ENCODE measurements at places on chromosomes 5 and 9.

GRCh38 chr5:74587300-74587699 lies 53.2 kb downstream of the ENC1 start:
- no peak for DNase-seq

GRCh38 chr5:173855162-173855994 lies 32.8 kb upstream of the CPEB4 start:
- DNase-seq: no peak

GRCh38 chr9:125428060-125428901 lies 166.7 kb downstream of the GAPVD1 start:
- no peak for DNase-seq

DNA sequence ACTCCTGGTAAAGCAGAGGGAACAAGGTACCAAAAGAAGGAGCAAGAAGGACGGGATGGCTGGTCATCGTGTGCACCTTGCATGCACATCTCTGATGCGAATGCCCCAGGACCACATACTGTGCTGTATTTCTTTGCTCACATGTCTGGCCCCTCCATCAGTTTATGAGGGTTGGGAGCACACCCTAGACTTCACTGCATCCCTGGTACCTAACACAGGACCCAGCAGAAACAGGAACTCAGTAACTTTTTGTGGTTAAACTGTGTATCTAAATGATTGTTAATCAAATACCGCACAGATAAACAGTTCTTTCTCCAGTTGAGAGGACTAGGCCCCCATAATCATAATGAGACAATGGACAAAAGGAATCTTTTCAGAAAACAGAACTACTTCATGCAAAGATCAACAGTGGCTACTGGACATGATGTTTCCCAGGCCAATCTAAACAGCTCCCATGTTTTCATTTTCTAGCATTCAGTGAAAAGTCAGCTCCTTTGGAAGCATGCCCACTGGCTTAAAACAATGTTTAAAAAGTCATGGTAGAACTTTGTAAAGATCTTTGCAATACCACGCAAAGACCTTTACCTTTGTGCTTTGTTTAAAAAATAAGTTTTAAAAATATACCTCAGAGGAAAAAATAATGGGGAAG lies 55.5 kb upstream of the IFNK start:
- DNase-seq: no peak

- no peak for DNase-seq
Observed at GRCh38 chr9:92589923-92590322, 54.1 kb upstream of the ECM2 start.

- DNase-seq: no peak
Observed at GRCh38 chr5:92849756-92850155, 731.3 kb downstream of the NR2F1-AS1 start.

- DNase-seq: no peak
Observed at GRCh38 chr5:10734037-10734709, 26.9 kb downstream of the DAP start.

DNA sequence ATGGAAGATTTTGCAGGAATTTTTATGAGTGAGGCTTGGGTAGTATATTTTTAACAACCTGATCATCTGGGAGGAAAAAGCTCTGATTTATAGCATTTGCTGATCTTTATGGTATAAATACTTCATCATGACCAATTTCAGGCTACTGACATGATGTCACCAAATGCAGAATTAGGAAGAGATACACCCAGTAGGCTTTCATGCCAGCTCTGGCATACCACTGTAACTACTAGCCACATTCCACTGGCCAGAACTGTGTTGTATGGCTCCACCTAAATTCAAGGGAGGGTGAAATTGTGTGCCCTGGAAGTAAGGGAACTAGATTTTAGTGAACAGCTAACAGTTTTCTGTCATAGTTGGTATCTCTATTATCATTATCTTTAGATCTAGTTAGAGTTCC lies 17.6 kb downstream of the AP3S1 start:
- no peak for DNase-seq

DNA sequence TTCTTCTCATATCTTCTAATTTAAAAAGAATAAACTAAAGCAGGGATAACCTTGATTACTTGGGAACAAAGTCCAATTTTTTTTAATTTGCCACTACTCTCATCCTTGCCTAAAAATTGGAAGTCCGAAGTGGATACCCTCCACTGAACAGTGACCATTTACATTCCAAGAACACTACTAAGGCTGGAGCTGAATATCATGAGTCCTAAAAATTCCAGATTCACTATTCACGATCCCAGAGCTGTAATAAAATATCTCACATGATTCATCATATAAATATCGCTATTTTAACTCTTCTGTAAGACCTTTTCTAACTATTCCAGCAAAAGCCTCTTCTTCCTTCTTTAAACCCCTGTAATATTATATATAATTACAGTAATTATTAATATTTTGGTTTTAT lies 57.4 kb downstream of the ATPSCKMT start:
- no peak for DNase-seq

GRCh38 chr5:179261301-179262125 lies 83.7 kb downstream of the ADAMTS2 start:
- no peak for DNase-seq

DNA sequence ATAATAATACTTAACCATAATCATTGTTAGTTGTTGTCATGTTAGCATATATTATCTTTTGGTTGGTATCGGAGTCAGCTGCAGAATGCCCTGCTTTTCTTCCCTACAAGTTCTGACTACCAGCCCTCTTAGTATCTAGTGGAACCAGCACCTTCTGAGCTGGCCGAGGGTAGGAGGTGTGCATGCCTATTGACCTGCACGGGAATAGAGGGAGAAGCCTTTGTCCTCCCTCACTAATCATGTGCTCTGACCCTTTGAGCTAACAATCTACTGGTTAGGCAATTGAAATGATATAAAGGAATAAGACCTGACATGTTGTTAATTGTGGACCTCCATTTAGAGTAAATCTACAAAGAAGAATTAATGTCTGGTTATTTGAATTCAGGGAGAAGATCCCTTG lies 4.1 kb downstream of the PCSK5 start:
- DNase-seq: no peak

DNA sequence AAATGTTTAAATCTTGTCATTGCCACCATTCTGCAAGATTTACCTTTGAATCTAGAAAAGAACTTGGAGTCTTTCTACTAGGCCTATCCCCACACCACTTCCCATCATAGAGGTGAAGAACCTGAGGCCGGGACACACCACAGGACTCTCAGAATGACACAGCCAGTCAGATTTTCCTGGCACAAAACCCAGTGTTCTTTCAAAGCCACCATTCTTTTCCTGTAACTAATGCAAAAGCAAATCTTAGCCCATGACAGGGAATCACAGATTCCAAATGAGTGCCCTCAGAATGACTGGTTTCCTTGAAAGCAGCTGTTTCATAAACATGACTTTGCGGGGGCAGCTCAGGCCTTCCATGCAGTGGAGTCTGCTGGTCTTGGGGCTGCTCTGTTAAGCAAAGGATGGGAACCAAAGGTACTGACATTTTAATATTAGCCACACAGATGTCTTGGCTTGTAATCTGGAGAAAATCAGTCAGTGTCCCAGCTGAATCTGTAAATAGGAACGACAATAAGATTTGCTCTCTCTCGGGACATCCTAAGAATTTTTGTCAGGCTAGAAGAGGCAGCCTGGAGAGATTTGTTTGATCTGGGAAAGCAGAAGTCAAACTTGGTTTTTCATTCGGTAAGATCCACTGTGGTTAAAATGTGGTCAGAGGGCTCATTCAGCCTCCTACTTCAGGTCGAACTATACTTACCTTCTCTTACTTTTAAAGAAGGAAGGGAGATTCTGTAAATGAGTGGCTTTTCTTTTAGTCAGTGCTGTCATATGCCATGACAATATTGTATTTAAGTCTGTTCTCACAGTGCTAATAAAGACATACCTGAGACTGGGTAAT lies 115.1 kb downstream of the PALM2AKAP2 start:
- DNase-seq: no peak

DNA sequence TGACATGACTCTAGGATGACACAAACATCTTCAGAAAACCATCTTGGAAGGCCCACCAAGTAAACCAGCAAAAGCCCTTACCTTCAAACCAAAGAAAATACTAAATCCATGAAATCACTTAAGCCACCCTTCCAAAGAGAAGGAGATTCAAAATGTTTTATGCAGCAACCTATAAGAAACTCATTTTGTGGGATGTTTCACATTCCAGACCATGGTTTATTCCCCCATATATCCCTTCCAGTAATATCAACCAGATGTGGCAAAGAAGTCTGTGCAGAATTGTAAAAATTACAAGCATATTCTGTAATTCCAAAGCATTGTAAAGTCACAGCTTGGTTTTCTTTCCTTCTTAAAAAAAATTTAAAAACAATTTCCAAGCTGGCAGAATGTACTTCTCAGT lies 117.4 kb downstream of the SLIT3 start:
- no peak for DNase-seq

DNA sequence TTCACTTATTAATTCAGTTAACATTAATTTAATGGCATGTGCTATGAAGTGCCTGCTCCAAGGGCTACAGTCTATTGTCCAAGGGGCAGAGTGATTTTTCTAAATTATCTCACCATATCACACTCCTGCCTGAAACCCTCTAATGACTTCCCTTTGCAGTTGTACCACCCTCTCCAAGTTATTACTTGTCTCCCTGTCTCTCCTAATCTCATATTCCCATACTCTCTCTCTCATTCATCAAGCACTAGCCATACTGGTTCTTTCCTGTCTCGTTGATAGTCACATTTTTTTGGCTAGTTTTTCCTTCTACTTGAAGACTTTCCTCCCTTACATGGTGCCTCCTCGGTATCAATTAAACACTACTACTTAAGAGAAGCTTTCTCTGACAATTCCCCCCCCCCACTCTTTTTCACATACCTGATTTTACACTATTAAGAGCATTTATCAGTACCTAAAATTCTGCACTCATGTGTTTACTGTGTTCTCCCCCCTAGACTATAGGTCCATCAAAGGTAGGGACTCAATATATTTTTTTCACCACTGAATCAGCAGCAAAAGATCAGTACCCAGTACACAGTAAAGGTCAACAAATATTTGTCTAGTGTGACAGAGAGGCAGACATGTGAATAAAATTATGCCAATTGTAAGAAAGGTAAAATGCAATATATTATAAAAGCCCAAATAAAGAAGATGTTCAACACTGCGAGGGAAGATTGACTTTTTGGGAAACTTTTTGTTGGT lies 19.0 kb downstream of the RICTOR start:
- no peak for DNase-seq

GRCh38 chr5:169701910-169702451 lies 64.9 kb downstream of the DOCK2 start:
- no peak for DNase-seq

DNA sequence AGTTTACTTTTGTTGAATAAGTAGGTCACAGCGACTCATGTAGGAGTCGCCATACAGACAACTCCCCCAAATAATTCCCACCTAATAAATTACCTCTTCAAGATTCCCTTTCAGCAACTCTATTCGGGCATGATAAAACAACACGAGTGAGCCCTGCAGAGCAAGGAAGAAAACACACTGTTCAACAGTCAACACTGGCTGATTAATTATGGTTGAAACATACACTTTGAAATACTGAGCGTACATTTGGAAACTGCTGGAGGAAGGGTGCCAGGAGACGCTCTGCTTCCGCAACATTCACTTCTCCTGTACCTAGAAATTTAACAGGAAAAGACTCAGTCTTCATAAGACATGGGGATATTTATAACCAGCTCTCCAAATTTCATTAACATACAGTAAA lies 117.5 kb downstream of the TTC39B start:
- no peak for DNase-seq

DNA sequence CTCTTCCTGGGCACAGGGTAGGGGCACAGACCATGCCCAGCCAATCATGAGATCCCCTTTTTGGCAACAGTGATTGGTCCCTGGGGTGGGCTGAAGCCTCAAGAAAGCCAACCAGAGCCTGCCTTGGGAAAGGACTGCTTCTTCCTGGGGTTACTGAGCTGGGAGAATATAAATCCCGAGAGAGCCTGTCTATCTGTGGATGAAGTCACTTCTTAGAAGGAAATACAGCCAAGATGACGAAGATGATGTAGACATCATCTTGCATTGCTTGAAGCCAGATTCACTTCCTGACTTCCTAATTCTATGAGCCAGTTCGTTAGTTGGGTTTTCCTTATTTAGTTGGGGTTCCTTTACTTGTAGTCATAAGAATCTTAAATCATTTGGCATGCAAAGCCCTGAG lies 50.1 kb upstream of the PWWP2A start:
- DNase-seq: no peak

DNA sequence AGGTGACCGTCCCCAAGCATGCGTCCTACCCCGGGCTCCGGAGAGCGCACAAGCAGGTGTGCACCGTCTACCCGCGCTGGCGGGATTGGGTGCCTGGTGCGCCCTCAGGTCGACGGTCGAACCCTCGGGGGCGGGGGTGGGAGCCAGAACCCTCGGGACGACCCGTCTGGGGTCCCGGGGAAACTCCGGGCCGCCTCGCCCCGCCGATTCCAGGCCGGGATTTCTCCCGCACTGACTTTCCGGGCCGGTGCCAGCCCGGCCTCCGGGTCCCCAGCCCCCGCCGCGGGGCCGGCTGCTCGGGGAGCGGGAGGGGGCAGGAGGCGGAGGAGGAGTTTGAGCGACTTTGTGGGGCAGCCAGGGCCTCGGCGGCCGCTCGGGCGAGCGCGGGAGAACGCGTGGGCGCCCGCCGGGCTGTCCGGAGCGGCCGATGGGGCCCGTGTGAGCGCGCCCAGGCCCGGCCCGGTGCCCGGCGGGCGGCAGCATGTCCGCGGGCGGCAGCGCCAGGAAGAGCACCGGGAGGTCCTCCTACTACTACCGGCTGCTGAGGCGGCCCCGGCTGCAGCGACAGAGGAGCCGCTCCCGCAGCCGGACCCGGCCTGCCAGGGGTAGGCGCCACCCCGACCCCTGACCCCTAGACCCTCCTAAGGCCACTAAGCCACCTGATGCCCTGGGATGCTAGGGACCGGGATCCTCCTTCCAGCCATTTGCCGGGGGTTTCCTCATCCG lies at the start of gene DAB2IP:
Gene DAB2IP, plus strand, starts transcription at position 340 of the 726 bp plus-strand sequence. Its CDS starts 142 bp downstream, at position 482.
- no peak for DNase-seq

DNA sequence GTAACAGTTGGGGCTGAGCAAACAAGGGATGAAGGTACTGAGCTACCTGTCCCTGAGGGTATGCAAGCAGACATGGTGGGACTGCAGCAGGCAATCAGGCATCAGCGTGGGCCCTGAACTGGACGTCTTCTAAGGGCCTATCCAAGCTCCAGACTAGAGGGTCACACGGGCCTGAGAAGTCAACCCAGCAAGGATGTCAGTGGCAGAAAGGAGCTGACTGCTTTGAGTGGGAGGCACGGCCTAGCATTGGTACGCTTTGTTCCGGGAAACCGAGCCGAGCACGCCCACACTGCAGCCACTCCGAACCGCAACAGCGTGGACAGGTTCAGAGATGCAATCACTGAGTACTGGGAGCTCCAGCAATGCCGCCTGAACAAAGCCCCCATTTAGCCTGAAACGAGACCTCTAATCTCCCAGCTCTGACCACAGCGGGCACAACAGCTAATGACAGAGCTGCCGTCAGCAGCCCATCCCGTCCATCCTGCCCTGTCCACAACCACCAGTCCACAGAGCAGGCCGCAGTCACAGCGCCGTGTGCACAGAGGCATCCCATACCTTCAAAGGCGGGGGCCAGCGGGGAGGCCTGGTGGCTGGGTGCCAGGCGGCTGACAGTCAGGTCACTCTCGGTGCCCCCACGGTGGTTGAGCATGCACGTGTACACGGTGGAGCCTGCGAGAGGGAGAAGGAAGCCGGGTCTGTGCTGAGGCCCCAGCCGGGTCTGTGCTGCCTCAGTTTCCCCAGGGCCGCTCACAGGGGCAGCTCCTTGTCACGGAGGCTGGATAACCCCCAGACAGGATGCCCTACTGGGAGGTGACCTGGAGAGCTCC lies 44.2 kb downstream of the SARDH start:
- no peak for DNase-seq

- DNase-seq: no peak
Observed at GRCh38 chr5:152869971-152870370, 464.9 kb upstream of the NMUR2 start.
